Fibroblast of gingiva (primary cell): ENCODE measurements at places on chromosomes 2 and 18.

GRCh38 chr2:33719067-33719466 lies 120.0 kb upstream of the FAM98A start:
- no peak for DNase-seq

GRCh38 chr2:72115110-72116080 lies 32.3 kb downstream of the CYP26B1 start:
- DNase-seq = peak; percentile 79

- DNase-seq = no peak
These were observed 3.1 kb downstream of the ARHGAP15 start for GRCh38 chr2:143132355-143132754.

GRCh38 chr2:38230756-38231155 lies 146.3 kb downstream of the ATL2 start:
- DNase-seq = no peak
